NCI-H2029 treated with DMSO at 0.1 percent for 48 hours (cell line): ENCODE measurements at places on chromosomes 5 and 9.

GRCh38 chr5:27234916-27235315, 196.5 kb upstream of the CDH9 start:
- DNase-seq, result no peak

- DNase-seq, result no peak
Observed at GRCh38 chr9:117344892-117345660, 69.8 kb downstream of the ASTN2 start.

DNA sequence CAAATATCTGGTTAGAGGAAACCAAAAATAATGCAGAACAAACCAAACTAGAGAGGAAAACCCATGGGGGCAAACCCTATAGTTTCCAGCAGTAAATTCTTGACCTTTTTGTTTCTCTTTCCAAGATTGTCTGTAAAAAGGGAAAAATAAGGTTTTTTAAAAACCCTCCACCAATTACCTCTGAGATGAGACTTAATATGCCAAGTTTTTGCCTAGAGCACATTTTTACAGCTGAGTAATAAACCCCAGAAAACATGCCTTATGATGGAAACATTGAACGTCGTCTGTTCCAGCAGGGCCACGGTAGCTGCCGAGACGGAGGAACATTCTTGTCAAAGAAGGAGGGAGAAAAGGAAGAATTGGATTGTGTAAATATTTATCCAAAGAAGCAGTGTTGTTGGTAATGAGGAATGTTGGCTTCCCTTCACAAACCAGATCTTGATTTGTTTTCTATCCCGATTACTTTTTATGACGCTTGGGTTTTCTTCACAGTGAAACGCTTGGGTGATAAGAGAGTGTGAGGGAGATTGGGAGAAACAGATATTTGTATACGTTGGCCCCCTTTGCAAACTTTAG, 17.3 kb upstream of the MSX2 start:
- no peak for DNase-seq

- no peak for DNase-seq
Observed at GRCh38 chr9:99414321-99414720, 192.2 kb downstream of the SEC61B start.

- no peak for DNase-seq
Observed at GRCh38 chr5:110038297-110038997, 348.7 kb downstream of the MAN2A1 start.

DNA sequence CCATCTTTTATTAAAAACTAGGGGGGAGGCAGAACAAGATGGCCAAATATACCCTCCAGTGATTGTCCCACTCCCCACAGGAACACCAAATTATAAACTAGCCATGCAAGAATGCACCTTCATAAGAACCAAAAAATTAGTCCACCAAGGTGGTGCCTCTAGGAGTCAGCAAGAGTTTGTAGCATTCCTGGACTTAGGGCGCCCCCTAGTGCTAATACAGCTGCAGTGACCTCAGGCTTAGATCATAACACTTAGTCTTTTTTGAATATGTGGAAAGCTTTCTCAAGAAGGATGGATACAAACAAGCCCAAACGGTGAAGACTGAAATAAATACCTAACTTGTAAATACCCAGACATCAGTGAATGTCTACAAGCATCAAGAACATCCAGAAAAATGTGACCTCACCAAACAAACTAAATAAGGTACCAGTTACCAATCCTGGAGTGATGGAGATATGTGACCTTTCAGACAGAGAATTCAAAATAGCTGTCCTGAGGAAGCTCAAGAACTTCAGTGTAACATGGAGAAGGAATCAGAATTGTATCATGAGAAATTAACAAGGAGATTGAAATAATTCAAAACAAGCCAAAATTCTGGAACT, 19.3 kb downstream of the PPIP5K2 start:
- peak; percentile 71 for DNase-seq

DNA sequence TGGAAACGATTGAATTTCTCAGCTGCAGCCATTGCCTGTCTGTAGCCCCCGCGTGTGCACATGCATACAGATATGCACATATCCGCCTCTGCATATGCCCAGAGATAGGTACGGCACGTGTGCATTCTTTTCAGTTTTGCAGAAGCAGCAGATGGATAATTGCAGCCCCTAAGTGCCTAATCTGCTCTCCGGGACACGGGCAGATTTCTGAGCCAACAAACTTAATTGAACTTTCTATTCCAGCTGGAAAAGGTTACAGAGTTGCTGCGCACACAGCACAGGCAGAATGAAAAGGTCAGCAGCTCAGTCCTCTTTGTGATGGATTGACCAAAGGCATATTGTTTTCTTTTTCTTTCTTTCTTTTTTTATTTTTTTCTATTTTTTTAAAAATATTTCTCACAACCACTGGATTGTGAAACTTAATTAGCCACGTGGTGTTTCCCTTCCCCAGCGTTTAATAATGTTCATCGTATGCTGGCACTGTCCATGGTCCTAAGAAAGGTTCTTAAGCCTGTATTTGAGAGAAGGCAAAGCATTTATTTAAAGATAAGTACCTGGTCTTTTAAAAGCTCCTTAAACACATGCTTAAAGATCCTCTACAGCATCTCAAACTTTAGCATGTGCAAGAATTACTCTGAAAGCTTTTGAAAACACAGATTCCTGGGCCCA, 270.2 kb upstream of the BRINP1 start:
- DNase-seq, result no peak

- DNase-seq, result no peak
Observed at GRCh38 chr9:135817951-135818717, 89.2 kb downstream of the CAMSAP1 start.

DNA sequence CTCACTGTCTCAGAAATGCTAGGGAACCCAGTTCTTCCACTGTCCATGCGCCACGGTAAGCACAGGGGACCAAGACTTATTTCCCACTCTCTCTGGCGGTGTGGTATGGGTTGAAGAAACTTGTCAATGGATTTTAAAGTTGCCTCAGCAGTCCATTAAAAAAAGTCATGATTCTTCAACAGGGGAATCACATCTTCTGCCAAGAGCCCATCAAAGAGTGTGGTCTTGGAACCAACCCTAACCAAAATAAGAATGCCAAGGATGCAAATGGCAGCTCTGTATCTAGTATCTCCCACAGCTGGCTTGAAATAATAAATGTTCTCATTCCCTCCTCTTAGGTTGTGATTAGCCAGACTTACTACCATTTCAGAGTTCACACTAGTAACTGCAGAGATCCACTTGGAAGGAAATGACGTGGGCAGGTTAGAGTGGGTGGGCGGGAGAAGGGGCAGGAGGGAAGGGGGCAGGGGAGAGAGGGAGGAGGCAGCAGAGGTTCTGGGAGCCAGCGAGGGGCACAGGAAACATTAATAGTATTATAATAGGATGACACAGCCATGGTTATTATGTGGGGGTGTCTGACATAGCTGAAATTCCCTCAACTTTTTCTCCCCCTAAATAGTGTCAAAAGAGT, 17.6 kb downstream of the PTCH1 start:
- no peak for DNase-seq

GRCh38 chr9:105475302-105475701, 27.5 kb downstream of the FSD1L start:
- DNase-seq, result no peak

- peak; percentile 82 for DNase-seq
Observed at GRCh38 chr5:139275956-139276355, 17.6 kb upstream of the MATR3 start.

- DNase-seq, result no peak
Observed at GRCh38 chr9:93503381-93503780, 50.0 kb upstream of the FAM120AOS start.

GRCh38 chr5:142115937-142116614, 7.5 kb downstream of the NDFIP1 start:
- DNase-seq, result no peak

DNA sequence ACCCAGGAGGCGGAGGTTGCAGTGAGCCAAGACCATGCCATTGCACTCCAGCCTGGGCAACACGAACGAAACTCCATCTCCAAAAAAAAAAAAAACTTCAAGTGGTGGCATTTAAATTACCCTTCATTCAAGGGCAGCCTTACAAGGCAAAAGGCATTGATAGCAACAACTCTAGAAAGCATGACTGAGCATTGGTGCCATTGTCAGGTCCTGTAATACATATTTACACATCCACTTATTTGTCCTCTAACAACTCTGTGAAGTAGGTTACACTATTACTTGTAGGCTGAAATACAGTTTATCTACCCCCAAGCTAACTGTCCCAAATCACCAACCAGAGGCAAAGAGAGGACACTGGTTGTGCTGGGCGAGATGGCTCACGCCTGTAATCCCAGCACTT, 52.7 kb upstream of the LARP1 start:
- peak; percentile 81 for DNase-seq

DNA sequence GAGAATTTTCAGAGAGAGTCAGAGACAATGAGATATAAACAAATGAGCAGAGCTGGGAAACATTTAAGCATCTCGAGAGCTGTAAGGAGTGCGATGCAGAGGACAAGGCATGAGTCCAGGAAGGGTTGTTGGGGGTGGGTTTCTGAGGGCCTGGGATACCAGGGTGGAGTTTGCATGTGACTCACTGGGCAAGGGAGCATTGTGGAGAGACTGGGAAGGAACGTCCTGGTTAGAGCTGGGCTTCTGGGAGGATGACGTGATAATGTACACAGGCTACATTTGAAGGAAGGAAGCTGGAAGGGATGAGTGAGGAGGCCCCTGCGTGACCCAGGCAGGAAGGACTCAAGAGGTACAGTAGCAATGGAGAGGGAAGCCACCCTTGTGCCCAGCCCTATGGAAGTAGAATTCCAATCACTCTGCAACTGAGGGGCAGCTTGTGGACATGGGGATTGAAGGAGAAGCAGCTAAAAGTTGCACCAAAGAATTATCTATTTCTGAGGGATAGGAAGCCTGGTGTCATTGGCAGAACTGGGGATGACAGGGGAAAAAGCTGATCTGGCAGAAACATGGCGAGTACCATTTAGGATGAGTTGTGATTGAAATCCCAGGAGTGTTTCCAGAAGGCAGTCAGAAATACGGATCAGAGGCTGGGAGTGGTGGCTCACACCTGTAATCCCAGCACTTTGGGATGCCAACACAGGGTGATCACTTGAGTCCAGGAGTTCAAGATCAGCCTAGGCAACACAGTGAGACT, 59.3 kb upstream of the AFAP1L1 start:
- no peak for DNase-seq

DNA sequence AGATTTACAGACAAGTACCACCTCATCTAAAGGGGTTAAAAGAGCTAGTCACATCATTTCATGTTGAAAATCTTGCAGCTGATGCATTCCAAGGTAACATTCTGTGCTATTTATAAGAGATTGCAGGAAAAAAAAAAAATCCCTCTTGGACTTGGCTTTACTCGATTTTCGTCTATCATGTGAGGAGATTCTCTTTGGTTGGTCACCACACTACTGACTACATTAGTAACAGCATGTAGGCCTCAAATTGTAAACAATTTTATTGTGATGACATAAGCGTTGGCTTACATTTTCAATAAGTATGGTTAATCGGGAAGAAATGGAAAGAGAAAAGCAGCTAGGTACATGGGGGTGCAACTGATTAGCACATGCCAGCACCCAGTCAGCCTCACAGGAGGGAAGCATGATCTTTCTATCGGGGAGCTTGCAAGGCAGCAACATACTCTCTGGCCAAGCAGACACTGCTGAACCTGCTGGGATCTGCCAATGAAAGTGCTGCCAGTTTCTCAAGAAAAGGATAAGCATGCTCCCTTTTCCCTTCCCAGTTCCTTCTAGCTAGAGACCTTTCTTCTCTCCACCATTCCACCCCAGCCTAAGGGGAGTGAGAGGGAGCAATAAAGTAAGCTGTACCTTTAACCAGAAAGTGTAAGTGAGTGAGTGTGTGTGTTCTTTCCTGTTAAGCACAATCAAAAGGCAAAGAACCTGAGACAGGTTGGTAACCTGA, 7.5 kb downstream of the NREP start:
- no peak for DNase-seq

DNA sequence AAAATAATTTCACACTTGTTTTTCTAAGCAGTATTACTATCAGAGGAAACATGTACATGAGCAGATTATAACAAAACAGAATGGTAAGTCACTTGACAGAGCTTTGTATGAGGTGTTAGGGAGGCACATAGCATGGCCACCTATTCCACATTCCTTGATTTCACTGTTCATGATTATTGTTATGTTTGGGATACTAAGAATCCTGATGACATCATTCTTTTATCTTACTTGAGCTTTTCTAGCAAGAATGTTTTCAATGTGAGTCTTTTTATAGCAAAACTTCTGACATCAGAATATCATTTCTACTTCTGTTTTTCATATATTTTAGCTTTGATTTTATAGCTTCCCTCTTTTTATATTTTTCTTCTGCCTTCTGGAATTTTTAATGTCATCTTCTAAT, 208.2 kb downstream of the DMRTA1 start:
- no peak for DNase-seq

GRCh38 chr9:106779796-106780195, 83.2 kb upstream of the ZNF462 start:
- no peak for DNase-seq
